ENCODE measurements at places on chromosomes 2 and 18.
A peak's percentile ranks its signal among the peaks of the same experiment; 100 is the strongest.

DNA sequence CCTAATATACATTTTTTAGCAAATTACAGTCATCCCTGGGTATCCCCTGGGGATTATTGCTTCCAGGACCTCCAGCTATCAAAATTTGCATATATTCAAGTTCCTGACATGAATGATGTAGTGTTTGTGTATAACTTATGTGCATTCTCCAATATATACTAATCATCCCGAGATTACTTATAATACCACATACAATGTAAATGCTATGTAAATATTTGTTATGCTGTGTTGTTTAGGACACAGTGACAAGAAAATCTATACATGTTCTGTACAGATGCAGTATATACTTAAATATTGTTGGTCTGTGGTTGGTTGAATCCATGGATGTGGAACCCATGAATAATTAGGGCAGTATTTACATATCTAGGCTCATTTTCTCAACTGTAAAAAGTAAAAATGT lies 1060.3 kb downstream of the DSC3 start:
- DNase-seq: no peak

GRCh38 chr2:58133395-58133794 lies 86.8 kb downstream of the VRK2 start:
- no peak for DNase-seq

GRCh38 chr2:190896477-190896876 lies 15.9 kb downstream of the GLS start:
- DNase-seq: no peak

DNA sequence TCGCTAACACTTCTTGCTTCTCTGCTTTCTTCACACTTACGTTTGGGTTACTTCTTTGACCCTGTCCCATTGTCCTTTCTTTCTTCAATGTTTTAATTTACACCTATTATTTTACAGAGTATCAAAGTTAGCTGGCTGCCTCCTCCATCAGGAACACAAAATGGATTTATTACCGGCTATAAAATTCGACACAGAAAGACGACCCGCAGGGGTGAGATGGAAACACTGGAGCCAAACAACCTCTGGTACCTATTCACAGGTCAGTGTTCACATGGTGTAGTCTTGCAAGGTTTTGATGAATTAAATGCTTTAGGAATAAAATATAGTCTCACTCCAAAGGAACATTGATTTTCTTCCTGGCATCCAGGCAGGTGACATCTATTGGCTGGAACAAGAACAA lies 919.0 kb downstream of the MBD2 start:
- no peak for DNase-seq

- DNase-seq: no peak
Measured at GRCh38 chr18:14942275-14942674, 194.3 kb downstream of the ANKRD30B start.

DNA sequence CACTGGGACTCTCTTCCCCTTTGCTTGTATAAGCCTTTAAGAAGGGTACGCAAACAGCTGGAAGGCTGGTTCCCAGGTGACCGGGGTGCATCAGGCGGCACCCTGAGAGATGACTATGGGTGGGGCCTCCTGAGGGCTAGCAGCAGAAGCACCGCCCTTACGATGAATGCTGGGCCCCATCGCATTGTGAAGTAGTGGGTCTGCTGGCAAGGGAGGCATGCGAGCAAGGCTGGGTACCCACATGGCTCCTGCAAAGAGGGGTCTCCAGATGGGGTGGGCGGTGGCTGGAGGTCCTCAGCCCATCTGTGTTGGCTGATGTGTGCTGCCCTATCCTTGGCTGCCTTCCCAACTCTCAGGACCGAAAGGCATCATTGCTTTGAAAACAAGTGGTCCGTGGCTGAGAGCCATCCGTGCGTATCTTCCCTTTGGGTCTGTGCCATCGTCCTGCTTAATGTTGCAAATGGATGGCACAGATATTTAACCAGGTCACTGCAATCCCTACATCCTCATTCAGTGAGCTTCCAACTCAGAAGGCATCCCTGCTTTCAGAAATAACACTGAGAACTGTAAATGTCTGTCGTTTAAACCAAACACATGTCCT lies 83.5 kb upstream of the GPC1 start:
- no peak for DNase-seq

DNA sequence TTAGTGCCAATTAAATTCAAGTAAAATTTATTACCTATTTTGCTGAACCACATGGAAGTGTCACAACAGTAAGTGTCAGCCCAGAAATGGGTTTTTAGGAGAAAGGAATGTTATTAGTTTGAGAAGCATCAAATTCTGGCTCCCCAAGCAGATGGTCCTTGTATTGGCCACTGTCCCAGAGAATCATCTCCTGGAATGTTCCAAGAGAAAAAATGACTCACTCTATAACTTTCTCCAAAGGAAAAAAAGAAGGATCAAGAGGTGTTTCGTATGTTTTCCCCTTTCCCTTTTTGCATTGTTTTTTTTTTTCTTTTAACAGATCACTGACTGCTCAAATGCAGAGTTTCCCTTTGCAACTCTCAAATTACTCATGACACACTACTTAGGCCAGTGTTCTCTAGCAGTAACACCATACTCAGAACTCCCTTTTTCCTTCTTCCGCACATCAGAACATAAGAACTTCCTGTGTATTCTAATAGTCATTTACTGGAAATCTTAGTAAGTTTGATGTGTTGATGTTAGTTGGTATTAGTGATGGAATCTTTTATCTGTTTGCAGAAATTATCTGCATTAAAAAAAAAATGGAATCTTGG lies 390.3 kb downstream of the GPD2 start:
- no peak for DNase-seq

DNA sequence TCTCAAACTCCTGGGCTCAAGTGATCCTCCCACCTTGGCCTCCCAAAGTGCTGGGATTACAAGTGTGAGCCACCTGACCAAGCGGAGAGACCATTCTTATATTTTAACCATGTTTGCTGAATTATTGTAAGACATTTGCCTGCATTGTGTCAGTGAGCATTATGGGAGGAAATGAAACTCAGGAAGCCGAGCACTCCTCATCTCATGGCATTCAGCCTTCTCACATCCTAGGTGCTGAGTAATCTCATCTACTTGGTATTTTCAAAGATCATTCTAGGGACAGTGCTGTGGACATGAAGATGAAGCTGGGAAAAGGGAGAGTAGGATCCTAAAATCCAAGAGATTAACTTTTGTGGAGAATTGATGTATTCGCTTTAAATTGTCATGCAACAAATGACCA lies 66.1 kb downstream of the NAPG start:
- no peak for DNase-seq

GRCh38 chr18:36833120-36833519 lies 4.2 kb downstream of the KIAA1328 start:
- DNase-seq: no peak

- DNase-seq: no peak
Measured at GRCh38 chr18:24897461-24897860, 437.0 kb downstream of the HRH4 start.

- DNase-seq: peak; percentile 42
Measured at GRCh38 chr18:23131693-23132319, 3.5 kb upstream of the CABLES1 start.

- peak; percentile 33 for DNase-seq
Measured at GRCh38 chr2:8543383-8544170, 138.3 kb upstream of the ID2 start.

GRCh38 chr2:189178726-189179569 lies 613 bp downstream of the COL5A2 start:
- DNase-seq: no peak

GRCh38 chr2:69493268-69493667 lies 56.0 kb upstream of the NFU1 start:
- no peak for DNase-seq

DNA sequence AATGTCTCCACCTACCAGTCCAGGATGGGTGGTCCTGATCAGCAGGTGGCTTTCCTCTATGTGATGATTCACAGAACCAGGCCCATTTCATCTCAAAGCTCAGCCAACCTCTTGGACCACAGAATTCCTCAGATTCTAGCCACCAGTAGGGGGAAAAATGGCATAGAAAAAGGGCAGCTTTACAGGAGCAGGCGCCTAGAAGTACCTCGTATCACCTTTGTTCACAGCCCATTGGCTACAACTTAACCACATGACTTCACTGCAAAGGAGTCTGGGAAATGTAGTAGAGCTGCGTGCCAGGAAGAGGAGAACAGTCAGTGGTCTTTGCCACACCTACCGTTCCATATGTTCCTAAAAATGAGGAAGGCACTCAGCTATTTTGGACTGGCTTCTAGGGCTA lies 62.8 kb upstream of the DTNA start:
- DNase-seq: no peak

- no peak for DNase-seq
Measured at GRCh38 chr2:241617431-241618154, 19.4 kb downstream of the THAP4 start.

DNA sequence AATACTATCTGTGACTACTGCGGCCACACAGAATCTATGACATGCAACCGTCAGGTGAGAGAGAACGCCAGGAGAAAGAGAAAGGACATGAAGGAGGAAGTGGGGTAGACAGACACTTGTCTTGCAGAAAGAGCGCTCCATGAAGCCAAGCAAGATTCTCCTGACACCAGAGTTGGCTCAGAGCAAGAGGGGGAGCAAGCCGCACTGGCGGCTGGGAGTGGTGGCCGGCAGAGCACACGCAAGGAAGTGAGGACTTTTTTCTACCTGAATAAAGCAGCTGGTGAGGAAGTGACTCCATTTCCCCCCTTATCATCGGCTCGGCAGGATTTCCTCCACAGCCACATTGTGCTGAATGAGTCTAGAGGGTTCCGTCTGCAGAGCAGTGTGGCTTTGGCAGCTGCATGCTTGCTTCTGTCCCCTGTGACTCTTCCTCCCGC lies 181.6 kb downstream of the BCL2 start:
- DNase-seq: peak; percentile 39

DNA sequence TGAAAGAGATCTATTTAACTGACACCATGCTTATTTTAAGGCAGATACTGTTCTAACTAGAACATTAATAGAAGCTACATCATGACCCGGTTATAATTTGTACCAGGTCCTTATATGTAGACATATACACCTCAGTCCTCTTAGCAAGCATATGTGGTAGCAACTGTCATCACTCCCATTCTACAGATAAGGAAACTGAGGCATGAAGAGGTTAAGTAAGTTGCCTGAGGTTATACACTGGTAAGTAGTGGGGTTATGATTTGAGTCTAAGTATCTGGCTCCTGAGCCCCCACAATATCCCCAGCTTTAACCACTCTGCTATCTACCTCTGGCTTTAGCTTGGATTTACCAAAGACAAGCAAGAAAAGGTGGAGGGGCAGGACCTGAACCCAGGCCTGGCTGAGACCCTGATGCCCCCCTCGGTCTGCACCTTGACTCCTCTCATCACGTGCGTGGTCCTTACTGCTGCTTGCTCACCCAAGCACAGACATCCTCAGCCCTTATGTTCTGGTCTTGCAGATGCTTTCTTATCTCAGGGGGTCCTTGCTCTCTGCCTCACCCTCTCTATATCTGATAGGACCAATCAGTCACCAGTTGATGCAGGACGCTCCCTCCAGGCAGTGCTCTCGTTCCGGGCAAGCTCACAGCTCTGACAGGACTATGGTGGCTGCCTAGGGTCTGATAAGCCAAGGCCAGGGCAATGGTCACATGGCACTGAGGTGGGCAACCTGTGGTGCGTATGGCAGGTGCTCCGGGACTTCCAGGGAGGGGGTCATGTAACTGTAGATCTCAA lies 4.0 kb downstream of the DYSF start:
- DNase-seq: no peak
